MG63 (cell line): ENCODE measurements at places on chromosomes 13 and 19. TPM values are rescaled to one million over a fixed set of nuclear protein-coding genes. Genes with fewer than 3 reads are reported as not detected.

DNA sequence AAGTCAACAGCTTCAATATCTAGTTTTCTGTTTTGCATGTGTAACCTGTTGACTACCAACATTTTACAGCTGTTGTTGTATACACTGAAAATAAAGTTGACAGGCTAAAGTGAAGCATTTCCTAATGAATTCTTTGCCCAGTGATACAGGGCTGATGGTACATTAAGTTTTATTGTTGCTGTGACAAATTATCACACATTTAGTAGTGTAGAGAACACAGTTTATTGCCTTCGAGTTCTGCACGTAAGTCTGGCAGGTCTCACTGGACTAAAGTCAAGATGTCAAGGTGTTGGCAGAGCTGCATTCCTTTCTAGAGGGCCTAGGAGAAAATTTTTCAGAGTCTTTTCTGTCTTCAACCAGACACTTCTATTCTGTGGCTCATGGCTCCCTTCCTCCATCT, 184.2 kb downstream of the SLITRK6 start:
- DNase-seq, result no peak

DNA sequence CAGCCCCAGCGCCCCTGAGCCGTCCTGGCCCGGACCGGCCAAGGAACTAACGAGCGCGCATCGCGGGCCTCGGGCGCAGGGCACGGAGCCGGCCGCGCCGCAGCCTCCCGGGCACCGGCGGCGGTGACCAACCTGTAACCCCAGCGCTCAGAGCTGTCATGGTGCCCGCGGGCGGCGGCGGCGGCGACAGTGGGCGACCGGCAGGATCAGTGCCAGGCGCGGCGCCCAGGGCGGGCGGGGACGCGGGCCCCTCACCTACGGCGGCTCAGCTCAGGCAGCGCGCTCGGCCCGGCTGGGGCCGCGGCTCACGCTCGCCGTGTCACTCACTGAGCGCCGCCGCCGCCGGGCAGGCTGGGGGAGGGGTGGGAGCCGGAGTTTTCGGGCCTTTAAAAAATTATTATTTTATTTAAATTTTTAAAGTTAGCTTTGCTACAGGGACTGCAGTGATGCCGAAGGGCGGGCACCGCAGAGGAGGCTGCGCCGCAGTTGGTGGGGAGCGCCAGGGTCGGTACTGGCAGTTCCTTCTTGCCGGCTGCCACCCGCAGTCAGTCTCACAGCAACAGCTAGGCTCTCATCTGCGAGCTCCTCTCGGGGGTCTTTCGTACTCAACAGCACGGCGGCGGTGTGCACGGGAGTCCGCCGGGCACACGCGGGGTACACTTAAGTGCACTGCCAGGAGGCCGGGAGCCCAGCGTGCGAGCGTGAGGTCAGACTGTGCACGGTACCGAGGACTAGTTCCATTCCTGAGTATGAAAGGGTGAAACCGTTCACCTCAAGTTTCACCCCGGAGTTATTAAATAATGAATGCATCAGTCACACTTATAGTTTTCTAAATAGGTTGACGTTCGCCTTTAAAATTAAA, at the start of gene NALCN:
NALCN (minus strand) TSS at position 328 of the 862 bp plus-strand sequence. CDS start 17,382 bp downstream, outside the sequence.
- DNase-seq, result peak; percentile 36

DNA sequence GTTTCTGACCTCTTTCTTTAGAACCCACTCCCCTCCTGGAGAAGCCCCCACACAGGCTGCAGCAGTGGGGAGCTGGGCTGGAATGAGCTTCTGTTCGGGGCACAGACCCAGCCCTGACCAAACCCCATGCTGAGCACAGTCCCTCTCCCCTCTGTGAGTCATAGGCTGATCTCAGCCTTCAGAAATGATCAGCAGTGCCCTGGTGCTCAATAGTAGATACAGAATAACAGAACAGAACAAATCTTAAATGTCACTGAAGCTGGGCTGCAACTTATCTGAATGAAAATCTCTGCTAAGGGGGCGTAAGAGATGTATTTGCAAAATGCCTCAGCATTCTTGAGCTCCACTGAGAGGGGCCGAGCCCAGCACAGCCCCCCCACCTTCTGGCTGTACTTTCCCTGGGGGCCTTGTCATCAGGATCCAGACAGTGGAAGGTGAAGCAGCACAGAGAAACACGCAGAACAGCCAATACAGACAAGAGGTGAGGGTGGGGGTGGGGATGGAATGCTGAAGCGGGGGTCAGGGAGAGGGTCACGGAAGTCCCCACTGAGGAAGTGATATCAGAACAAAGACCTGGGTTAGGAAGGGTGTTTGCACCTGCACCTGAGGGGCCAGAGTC, 9.9 kb downstream of the ZNF665 start:
- no peak for DNase-seq

DNA sequence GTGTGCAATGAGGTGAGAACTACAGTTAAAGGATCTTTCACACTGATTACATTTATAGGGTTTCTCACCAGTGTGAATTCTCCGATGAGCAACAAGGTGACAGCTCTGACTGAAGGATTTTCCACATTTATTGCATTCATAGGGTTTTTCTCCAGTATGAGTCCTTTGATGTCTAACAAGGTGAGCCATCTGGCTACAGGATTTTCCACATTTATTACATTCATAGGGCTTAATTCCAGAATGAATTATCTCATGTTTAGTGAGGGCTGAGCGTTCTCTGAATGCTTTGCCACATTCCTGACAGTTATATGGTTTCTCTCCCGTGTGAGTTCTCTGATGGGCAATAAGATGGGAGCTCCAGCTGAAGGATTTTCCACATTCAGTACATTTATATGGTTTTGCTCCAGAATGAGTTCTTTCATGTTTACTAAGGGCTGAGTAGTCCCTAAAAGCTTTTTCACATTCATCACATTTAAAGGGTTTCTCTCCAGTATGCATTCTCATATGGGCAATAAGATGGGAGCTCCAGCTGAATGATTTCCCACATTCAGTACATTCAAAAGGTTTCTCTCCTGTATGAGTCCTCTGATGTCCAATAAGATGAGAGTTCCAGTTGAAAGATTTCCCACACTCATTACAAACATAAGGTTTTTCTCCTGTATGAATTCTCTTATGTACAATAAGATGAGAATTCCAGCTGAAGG, 4.4 kb upstream of the C19orf18 start:
- no peak for DNase-seq

DNA sequence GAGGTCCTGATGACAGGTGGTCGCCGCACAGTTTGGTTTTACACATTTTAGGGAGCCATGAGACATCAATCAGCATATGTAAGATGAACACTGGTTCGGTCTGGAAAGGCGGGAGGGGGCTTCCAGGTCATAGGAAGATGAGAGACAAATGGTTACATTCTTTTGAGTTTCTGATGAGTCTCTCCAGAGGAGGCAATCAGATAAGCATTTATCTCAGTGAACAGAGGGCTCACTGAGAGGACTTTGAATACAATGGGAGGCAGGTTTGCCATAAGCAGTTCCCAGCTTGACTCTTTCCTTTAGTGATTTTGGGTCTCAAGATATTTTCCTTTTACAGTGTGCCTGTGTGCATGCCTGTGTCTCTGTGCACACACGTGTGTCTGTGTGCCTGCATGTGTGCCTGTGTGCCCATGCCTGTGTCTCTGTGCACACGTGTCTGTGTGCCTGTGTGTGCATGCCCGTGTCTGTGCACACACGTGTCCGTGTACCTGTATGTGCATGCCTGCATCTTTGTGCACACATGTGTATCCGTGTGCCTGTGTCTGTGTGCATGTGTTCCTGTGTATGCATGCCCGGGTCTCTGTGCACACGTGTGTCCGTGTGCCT, 35.5 kb upstream of the TMEM255B start:
- DNase-seq, result no peak

DNA sequence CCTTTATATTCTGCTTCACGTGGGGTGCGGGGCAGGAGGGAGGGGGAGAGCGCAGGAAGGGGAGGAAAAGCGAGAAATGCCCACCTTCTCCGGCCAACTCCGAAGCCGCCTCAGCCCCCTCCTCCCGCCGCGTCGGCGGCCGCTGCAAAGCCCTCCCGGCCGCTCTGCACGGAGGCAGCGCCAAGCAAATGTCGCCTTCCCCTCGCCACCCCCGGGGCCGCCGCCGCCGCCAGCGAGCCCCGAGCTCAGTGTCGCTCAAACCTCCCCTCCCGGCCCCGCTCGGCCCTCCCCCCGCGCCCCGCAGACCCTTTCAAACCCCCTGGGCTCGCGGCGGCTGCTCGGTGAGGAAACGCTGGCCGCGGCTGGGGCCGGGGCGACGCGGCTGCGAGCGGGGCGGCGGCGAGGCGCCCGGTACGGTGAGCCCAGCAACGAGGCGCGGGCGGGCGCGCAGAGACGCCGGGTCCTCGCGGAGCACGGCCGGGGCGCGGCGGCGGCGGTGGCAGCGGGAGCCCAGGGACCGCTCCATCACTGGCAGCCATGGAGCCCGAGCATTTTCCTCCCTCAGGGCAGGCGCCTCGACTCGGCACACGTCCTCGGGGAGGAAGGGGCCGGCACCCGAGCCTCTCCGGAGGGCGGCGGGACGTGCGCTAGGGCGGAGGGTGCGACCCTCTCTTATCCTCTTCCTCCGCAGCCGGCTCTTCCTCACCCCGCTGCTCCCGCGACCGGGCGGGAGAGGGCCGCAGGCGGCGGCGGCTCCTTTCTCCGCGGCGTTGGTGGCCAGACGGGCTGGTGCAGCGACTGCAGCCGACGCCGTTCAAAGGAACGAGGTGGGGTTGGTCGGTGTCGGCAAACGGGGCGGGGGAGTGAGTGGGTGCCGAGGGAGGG, 463 bp upstream of the TSC22D1 start:
- peak; percentile 20 for DNase-seq

DNA sequence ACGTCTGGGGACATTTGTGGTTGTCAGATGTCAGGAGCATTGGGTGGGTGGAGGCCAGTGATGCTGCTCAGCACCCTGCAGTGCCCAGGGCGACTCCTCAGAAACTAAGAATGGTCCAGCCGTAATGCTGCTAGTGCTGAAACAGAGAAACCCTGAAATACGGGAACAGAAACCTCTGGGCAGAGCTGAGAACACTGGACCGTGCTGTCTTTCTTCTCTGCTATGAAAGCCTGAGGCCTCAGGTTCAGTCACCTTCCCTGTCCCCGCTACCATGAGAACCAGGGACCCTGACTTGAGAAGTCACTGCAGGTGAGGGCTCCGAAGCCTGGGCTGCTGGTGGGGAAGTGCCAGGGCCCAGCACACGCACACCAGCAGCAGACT, 13.4 kb downstream of the CAPS start:
- DNase-seq, result no peak

- no peak for DNase-seq
Measured at GRCh38 chr13:71864986-71865873, 1.8 kb downstream of the DACH1 start.

DNA sequence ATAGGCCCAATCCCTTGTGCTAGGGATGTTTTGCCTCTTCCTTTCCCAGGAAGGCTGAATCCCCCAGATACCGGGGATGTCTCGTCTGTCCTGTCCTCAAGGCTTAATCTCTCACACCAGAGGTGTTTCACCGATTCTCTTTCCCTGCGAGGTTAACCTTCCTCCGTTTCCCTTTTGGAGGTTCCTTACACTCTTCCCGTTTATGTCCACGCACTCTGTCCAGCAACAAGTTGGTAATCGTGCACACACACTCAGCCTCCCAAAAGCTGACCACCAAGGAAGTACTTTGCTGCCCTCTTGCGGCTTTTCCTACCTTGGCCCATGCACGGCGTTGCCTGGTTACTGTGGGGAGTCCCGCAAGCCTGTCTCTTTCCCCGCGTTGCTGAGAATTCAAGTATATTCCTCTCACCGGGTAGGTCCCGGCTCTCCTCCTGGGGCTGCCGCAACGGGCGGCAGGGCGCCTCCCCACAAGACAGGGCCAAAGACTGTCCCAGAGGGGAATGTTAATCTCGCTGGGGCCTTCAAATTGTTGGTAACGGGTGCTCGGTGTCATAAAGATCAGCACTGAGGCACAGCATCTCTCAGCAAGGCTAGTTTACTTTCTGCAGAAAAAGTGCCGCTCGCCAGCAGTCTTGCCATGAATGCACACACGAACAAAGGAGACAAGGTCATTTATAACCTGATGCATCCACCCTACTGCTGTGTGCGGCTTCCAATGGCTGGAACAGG, 36.7 kb upstream of the CD177 start:
- peak; percentile 61 for DNase-seq

DNA sequence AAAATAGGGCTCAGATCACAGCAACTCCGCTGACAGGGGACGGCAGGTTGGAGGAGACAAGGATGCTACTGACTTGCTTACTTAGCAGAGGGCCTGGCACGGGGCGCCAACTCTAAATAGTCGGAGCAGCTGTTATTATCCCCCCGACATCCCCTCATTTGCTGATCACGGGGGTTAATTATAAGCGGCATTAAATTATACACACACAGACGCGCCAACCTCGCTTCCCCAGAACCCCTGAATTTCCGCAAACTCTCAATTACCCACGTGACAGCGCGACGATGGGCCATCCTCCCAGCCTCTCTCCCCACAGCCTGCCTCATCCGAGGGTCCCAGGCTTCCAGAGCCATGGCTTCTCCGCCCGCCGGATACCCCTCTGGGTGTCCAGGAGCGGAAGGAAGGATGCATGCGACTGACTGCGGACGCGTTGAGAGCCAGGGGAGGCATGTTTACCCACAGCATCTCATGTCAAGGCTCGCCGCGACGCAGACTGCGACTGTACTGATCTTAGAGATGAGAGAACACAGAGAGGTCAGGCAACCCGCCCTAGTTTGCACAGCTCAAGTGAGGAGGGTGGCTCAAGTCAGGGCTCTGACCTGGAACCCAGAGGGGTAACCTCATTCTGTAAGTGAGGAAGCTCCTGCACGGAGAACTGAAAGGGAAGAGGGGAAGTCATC, 5.7 kb downstream of the PTPRS start:
- DNase-seq, result no peak

DNA sequence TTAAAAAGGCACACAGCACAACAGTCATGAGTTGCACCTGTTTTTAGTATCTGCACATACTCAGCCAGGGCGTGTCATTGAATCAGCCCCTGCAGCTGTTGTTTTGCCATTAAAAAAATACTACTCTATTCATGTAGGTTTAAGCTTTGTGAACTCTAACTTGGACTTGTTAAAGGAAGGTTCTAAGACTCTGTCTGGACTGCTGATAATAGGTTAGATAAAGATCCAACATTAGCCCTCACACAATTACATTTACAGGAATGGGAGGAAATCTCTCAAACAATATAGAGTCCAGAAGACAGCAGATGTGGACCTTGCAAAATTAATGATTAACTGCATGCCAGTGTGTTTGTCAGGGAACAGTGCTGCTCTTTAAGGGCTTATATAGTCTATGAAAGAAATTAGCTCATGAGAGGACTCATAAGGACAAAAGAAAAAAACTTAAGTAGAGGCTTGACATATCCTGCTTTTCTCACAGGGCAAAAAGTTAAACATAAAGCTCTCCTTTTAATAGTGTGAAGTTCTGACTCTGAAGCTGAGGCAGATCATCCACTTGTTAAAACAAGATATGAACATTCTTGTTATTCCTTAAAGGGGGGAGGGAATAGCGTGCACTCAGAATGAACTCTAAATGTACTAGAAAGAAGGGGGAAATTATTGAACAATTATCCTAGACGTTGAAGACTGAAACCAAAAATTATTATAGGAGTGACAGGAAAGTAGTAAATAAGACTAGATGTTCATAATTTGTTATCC, 243.6 kb downstream of the NDFIP2 start:
- no peak for DNase-seq

The DIAPH3 gene
- total RNA-seq, result 24.8 and 32.4 TPM in 2 replicates

The ASPDH gene
- total RNA-seq, result not detected in 2 replicates

The ZNF729 gene
- total RNA-seq, result not detected in 2 replicates

The MAST1 gene
- total RNA-seq, result 3.4 and 9.8 TPM in 2 replicates
